ENCODE measurements at places on chromosomes 4 and X. TPM values are rescaled to one million over a fixed set of nuclear protein-coding genes. Genes with fewer than 3 reads are reported as not detected.

The SSX3 gene
- total RNA-seq, result not detected

The IKBKG gene
- 48.0 TPM for total RNA-seq

The GRIA3 gene
- total RNA-seq, result not detected

The GBA3 gene
- total RNA-seq, result not detected

The CT45A3 gene
- total RNA-seq, result not detected

- no peak for DNase-seq
These were observed 349.8 kb upstream of the CPEB2 start for GRCh38 chr4:14652522-14652921.

DNA sequence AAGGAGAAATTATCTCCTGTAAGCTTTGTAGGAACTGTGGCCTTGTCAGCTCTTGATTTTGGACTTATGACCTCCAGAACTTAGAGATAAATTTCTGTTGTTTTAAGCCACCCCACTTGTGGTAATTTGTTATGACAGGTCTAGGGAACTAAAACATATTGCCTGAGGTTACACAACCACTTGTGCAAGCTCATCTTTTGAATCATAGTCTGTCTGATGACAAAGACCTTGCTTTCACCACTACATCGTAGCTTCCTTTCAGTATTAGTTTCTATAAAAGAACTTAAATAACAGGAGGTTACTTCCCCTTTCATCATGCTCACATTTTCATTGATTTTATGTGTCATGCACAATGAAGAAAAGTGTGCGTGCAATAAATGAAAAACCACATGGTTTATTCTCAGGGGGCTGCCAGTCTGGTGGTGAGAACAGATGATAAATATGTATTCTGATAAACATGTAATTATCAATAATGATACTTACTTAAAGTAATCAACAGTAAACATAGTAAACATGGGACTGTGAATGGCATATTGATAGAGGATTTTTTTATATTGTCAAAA, 690.0 kb upstream of the HS3ST1 start:
- DNase-seq, result no peak

DNA sequence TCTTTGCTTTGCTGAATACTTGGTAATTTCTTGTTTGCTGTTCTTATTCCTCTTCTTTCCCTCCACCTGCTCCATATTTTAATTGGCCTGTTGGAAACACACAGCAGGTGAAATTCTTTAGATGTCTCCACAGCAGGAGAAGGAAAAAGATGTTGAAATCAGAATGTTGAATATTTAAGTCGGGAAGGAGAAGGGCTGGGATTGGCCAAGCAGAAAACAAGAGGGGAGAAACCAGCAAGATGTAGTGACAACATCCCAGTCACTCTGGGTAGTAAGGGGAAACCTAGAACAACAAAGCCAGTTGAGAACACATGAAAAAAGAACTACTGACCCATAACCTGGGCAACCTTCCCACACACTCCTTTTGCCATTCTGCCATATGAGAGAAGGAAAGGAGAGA, 37.3 kb upstream of the STAG2 start:
- DNase-seq, result no peak

DNA sequence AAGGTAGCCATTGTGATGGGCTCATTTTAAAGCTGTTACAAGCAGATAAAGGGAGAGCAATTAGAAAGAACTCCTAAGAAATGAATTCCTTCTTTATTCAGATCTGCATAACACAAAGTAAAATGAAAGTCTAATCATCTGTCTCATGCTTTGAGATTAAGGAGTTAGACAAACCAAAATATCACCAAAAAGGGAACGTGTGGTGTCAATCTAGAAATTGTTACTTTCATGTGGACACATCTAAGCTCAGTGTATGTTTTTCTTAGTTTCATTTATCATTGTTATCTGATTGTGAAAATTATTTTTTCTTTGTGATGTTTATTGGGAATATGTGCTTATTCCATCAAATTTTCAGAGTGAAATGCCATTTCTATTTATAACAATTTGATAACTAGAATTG, 80.3 kb downstream of the BANK1 start:
- DNase-seq, result no peak

DNA sequence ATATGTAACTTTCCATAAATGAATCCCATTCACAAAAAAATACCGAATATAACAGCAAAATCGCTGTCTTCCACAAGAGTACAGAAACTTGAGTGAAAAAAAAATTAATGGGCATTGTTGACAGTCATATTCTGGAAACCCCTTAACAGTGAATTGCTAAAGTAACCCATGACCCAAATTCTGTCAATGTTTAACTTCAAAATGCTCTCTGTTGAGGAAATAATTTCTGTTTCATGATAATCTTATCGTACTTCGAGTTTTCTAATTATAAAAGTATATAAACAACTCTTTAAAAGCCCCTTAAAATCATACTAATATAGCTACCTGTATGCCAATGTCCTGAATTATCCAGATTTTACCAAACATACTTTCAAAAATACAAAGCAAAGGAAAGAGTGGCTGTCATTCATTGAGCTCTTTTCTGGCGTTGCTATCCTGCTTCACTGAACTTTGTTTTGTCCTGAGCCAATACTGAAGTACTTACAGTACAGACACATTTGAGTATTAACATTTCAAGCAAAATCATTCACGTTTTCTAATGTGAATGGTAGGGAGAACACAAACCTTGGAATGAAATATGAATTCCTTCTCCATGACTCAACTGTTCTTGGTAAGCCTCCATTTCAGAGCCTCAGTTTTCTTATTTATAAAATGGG, 2.4 kb downstream of the XAGE3 start:
- DNase-seq, result no peak

GRCh38 chr4:153485359-153485758, 19.2 kb downstream of the TMEM131L start:
- DNase-seq, result no peak

DNA sequence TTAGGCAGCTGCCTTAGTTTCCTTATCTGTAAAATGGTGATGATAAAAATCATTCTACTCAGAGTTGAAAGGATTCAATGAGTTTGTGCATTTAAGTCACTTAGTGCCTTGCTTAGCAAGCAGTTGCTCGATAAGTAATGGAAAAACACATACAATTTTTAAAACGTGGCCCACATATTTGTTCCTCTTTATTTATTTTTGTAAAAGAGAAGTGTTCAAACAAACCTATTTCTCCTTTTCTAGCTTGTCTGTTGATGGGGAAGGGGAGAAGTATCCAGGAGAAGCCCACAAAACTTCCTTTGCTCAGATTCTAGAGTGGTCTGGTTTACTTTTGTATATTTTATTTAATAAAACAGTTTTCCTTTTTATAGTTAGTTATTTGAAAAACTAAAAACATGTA, 3.3 kb upstream of the HPGDS start:
- DNase-seq, result no peak

All from CD4-positive, CD25-positive, alpha-beta regulatory T cell (primary cell).